ENCODE measurements at places on chromosomes 7 and 10. TPM values are rescaled to one million over a fixed set of nuclear protein-coding genes. Genes with fewer than 3 reads are reported as not detected.

PILRA gene
- 1.8 TPM for polyA plus RNA-seq

- no peak for DNase-seq
- no peaks in the 10 kb centered on the region for H3K36me3 ChIP-seq
- no peak overlapping the region for H3K4me3 ChIP-seq
- H3K4me1 ChIP-seq = peaks cover 4% of the 10 kb centered on the region
- no peak overlapping the region for H3K27ac ChIP-seq
- H3K27me3 ChIP-seq = peaks cover 13% of the 10 kb centered on the region
These were observed 40.0 kb downstream of the DIP2C start for GRCh38 chr10:649445-649797.

DNA sequence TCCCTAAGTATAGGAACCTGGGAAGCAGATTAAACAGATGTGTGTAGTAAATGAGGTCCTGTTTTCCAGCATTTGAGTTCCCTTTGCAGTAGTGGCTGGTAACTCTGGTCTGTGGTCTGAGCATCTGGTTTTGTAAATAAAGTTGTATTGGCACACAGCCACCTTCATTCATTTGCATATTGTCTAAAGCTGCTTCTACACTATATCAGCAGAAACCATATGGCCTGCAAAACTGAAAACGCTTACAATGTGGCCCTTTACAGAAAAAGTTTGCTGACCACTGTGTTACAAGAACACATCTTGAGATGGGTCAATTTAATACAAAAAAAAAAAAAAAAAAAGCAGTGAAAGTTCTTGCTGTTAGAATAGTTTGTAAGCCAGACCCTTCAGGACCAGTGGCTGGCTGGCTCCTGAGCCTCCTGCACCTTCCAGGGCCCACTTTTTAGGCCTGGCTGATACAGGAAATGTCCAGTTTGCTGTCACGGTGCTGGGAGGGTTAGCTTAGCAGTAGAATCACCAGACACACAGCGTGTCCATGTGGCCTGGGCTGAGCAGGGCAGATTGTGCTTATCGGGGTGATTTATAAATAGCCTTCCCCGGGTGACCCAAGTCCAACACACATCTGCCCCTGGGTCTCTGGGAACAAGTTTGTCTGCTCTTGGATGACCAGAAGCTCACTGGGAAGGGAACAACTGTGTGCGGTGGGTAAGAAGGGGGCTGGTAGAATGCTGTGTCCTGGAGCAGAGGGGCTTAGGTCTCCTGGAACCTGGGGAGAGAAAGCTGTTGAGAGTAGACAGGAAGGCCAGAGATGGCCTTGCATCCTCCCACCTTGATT, 1.4 kb downstream of the C10orf71 start:
- no peak for DNase-seq
- no peaks in the 10 kb centered on the region for H3K27me3 ChIP-seq
- peaks cover 17% of the 10 kb centered on the region for H3K4me1 ChIP-seq

DNA sequence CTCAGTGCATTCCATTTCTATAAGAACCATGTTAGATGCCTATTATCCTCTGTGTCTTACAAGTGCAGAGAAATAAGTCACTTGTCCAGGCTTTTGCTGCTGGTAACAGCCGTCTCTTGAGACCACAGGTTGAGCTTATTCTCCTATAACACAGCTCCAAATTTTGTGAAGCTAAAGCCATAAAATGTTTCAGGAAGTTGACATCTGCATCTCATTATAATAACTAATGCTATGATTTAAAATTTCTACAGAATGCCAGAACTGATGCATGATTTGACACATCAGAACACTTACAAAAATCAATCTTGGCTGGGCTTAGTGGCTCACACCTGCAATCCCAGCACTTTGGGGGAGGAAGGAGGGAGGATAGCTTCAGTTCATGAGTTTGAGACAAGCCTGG, 986.9 kb downstream of the TYW1 start:
- no peak overlapping the region for H3K4me3 ChIP-seq
- no peaks in the 10 kb centered on the region for H3K36me3 ChIP-seq
- no peak overlapping the region for H3K27ac ChIP-seq
- no peak for DNase-seq

DNA sequence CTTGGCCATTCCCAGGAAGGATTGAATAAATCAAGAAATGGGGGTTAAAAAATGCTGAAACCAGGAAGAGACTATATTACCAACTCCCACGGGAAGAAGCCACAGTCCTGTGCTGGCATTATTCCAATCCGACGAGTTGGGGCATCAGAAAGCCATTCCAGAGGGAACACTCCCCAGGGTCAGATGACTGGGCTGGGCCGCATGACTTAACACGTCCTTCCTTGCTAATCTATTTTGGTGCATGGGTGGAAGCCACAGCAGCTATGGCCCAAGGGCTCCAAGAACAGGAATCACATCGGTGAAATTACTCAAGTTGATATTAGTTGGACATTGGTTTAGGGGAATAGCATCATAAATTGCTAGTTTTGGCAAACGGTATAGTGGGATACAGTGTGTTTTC, 592.9 kb upstream of the NRP1 start:
- H3K4me1 ChIP-seq = no peaks in the 10 kb centered on the region
- no peak for DNase-seq
- H3K4me3 ChIP-seq = no peak overlapping the region
- H3K27me3 ChIP-seq = no peaks in the 10 kb centered on the region

ZNF365 gene
- not detected for polyA plus RNA-seq

CCAR1 gene
- 23.0 TPM for polyA plus RNA-seq

ZNF32 gene
- polyA plus RNA-seq = 83.1 TPM

FEZF1 gene
- not detected for polyA plus RNA-seq

DNA sequence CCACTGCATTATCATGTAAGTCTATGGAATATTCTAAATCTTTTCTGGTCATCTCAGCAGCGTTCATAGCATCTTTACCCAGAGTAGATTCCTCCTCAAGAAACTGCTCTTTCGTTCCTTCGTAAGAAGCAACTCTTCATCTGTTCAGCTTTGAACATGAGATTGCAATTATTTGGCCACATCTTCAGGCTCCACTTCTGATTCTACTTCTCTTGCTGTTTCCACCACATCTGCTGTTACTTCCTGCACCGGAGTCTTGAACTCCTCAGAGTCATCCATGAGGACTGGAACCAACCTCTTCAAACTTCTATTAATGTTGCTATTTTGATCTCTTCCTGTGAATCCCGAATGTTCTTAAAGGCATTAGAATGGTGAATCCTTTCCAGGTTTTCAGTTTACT, 12.7 kb downstream of the CHST12 start:
- DNase-seq = no peak
- H3K36me3 ChIP-seq = peaks cover 3% of the 10 kb centered on the region
- H3K27ac ChIP-seq = no peak overlapping the region
- H3K27me3 ChIP-seq = no peaks in the 10 kb centered on the region
- peaks cover 37% of the 10 kb centered on the region for H3K4me1 ChIP-seq

DNA sequence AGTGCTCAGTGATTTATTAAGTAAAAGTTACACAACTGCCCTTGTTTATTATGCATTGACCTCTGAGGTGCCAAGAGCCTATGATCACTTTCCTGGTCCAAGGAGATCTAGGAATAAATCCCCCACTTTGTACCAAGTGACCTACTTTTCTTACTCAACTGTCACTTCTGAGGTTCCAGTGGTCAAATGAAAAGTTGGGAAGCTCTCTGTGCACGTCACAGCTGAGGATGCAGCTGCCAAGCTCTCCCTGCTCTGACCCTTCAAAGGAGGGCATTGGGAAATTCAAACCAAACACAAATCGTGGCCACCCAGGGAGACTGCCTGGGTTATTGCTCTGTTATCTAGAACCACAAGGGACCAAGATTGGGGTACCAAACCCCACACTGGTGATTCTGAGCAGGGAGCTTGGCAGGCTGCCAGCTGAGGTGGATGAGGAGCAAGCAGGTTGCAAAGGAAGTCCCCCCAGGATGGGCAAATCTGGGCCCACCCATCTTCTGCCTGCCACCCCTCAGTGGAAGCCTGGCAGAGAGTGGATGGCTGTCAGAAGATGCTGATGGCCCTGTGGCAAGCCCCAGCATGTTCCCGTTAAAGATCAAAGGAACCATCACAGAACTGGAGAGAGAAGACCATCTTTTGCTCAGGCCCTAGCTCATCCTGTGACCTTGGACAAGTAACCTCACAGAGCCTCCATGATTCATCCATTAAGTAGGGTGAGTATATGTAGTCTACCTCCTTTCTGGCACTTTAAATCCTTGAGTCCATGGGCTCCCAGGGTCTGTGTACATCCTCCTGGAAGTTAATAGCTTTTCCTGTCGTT, 106.8 kb downstream of the PPP1R3C start:
- no peak for DNase-seq
- H3K27me3 ChIP-seq = peaks cover 42% of the 10 kb centered on the region
- no peak overlapping the region for H3K27ac ChIP-seq
- no peaks in the 10 kb centered on the region for H3K4me1 ChIP-seq

CALHM3 gene
- not detected for polyA plus RNA-seq

CYP26C1 gene
- polyA plus RNA-seq = not detected

DNA sequence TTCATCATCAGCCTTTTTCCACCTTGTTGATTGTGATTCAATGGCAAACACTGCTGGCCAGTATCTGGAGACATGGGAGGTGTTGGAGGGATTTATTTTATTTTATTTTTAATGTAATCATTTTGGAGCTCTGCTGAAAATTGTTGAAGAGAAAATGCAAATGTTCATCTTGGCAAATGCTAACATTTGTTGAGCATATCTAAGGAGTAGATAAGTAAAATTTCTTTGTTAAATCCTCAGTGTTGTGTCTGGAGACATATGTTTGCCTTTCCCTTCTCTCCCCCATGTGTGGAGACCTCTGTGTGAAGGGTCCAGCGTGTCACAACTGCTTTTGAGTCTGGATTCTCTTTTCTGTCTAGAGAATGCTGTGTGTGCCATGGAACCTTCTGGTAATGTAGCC, 300.3 kb downstream of the FZD1 start:
- no peaks in the 10 kb centered on the region for H3K4me1 ChIP-seq
- H3K27me3 ChIP-seq = peaks cover 12% of the 10 kb centered on the region
- no peak overlapping the region for H3K4me3 ChIP-seq
- DNase-seq = no peak
- H3K27ac ChIP-seq = no peak overlapping the region

DNA sequence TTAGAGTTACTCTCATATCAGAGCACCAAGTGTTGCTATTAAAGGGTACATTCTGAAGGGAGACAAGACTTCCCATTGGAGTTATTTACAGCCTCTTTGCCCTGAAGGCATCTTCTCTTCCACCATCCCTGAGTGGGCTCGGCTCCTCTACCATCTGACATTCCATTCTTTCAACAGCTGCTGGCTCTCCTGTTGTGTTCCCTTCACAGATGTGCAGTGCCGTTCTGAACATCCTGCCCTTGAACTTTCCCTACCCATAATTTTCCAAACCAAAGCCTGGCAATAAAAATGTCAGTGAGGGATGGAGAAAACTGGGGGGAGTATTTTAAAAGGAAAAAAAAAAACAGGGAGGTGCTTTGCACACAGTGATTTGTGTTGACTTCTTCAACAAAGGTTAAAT, 392.9 kb downstream of the KCNMA1 start:
- DNase-seq = no peak
- no peaks in the 10 kb centered on the region for H3K4me1 ChIP-seq
- H3K4me3 ChIP-seq = no peak overlapping the region
- peaks cover 13% of the 10 kb centered on the region for H3K27me3 ChIP-seq

GRCh38 chr7:7554021-7554432, 12.7 kb upstream of the MIOS start:
- H3K4me3 ChIP-seq = no peak overlapping the region
- no peak for DNase-seq
- H3K27ac ChIP-seq = no peak overlapping the region
- no peaks in the 10 kb centered on the region for H3K27me3 ChIP-seq
- peaks cover 17% of the 10 kb centered on the region for H3K36me3 ChIP-seq

- DNase-seq = no peak
- H3K4me1 ChIP-seq = no peaks in the 10 kb centered on the region
- H3K36me3 ChIP-seq = no peaks in the 10 kb centered on the region
- H3K27me3 ChIP-seq = no peaks in the 10 kb centered on the region
These were observed 58.2 kb upstream of the SLC25A13 start for GRCh38 chr7:96380111-96380512.

DNA sequence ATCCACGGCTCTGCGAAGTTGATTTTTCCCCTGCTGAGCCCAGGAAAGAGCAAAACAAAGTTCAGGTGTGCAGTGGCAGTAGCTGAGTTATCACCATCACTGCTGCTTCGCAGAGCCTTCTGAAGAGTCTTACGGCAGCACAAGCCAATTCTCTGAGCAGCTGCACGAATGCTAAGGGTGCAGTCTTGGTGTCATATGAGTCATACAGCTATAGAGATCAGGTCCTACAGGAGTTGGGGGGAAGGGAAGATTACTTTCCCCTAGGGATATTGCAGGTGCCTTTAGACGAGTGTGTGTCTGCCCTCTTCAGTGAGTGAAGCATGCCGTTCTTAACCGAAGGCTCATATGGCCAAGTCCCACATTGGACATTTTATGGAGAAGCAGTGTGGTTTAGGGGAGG, 227.8 kb downstream of the CELF2 start:
- H3K36me3 ChIP-seq = peaks cover 10% of the 10 kb centered on the region
- H3K4me1 ChIP-seq = peaks cover 48% of the 10 kb centered on the region
- no peak overlapping the region for H3K27ac ChIP-seq
- no peaks in the 10 kb centered on the region for H3K27me3 ChIP-seq
- H3K4me3 ChIP-seq = no peak overlapping the region

DNA sequence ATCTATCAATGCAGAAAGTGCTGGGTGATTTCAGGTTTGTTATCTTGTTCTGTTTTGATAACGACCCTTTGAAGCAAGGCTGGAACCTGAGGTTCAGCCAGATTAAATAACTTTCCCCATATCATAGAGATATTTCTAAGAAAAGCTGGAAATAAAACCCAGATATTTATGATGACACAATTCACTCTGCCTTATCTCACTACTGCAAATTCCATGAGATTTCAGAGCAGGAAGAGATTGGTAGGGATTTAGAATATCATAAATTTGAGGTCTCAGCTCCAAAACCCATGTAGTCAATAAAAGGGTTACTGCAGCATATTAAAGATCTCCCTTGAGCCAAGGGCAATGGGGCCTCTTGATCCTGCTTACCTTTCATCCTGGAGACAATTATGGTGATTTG, 692.5 kb upstream of the IGFBP3 start:
- no peaks in the 10 kb centered on the region for H3K36me3 ChIP-seq
- no peak overlapping the region for H3K27ac ChIP-seq
- H3K4me3 ChIP-seq = no peak overlapping the region

LIPN gene
- polyA plus RNA-seq = not detected

GRCh38 chr7:38756521-38756920, 125.3 kb upstream of the AMPH start:
- H3K27ac ChIP-seq = no peak overlapping the region
- H3K4me3 ChIP-seq = no peak overlapping the region
- H3K27me3 ChIP-seq = no peaks in the 10 kb centered on the region
- no peaks in the 10 kb centered on the region for H3K4me1 ChIP-seq
- no peak for DNase-seq

TMEM254 gene
- 37.4 TPM for polyA plus RNA-seq

- H3K36me3 ChIP-seq = peaks cover 14% of the 10 kb centered on the region
- H3K4me1 ChIP-seq = no peaks in the 10 kb centered on the region
- no peaks in the 10 kb centered on the region for H3K27me3 ChIP-seq
- no peak for DNase-seq
- H3K27ac ChIP-seq = no peak overlapping the region
These were observed 32.1 kb downstream of the TRRAP start for GRCh38 chr7:98910427-98910826.

GRCh38 chr10:120426306-120426705, 30.7 kb upstream of the PLPP4 start:
- no peak for DNase-seq
- no peak overlapping the region for H3K4me3 ChIP-seq
- peaks cover 3% of the 10 kb centered on the region for H3K27me3 ChIP-seq
- no peaks in the 10 kb centered on the region for H3K36me3 ChIP-seq
- H3K4me1 ChIP-seq = no peaks in the 10 kb centered on the region

- H3K27ac ChIP-seq = peak overlapping the region; percentile 30
- H3K4me3 ChIP-seq = no peak overlapping the region
- no peaks in the 10 kb centered on the region for H3K4me1 ChIP-seq
- no peaks in the 10 kb centered on the region for H3K27me3 ChIP-seq
- peaks cover 26% of the 10 kb centered on the region for H3K36me3 ChIP-seq
These were observed 64.2 kb downstream of the CUL2 start for GRCh38 chr10:35025916-35026315.

CALML5 gene
- not detected for polyA plus RNA-seq

All from naive B cell (primary cell).